NCI-H2171 treated with DMSO at 0.1 percent for 48 hours (cell line): ENCODE measurements at places on chromosomes 5 and 9.

DNA sequence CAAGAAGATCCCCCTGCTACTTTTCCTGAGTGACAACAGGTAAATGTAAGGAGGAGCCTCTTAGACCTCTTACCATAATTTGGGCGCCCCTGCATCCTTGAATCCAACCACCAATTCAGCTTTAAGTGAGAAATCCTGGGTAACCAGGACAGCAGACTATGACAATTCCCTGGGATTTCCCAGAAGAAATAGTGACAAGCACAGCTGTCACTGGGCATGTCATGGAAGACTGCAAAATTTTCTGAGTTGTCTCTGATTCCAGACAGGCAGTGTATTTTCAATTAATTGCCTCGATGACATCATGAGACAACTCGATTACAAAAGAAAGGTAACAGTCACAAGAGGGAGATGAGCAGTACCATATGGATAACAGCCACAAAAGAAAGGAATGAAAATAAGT is 256.9 kb downstream of the BNC2 start:
- no peak for DNase-seq

GRCh38 chr5:173703466-173703865 is 87.0 kb upstream of the BOD1 start:
- no peak for DNase-seq

GRCh38 chr5:56610093-56610698 is 205.2 kb upstream of the MAP3K1 start:
- no peak for DNase-seq

GRCh38 chr9:89549031-89549644 is 51.2 kb upstream of the SEMA4D start:
- peak; percentile 62 for DNase-seq

DNA sequence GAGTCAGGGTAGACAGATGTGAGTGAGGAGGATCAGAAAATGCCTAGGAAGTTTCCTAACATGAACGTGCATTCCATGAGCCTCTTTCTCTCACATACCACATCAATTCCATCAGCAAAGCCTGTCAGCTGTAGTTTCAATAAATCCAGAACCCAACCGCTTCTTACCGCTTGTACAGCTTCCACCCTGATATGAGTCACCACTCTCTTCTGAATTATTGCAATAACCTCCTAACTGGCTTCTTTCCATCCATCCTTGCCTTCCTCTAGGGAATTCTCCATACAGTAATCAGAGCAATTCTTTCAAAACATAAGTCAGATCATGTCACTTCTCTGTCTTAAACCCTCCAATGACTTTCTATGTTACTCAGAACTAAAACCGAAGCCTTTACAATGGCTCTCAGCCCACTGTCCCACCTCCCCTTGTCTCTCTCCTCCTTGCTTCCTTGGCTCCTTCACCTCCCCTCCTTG is 8.1 kb upstream of the RAD23B start:
- DNase-seq = peak; percentile 21

DNA sequence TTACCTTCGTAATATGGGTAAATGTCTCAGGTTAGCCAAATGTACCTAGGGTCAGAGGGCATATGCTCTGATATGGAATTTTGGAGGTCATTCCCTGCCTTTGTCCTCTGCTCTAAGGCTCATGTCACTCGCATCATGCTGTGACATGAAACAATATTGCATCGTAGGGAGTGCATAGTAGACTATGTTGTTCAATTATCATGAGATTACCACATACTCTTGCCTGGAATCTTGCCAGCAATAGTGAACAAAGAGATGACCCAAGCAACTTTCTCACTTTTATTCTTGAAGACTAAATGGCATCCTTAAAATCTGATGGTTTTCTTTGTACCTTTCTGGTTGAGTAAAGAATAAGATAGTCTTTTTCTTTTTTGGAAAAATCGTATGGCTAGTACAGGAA is 27.6 kb downstream of the ZNF462 start:
- no peak for DNase-seq

DNA sequence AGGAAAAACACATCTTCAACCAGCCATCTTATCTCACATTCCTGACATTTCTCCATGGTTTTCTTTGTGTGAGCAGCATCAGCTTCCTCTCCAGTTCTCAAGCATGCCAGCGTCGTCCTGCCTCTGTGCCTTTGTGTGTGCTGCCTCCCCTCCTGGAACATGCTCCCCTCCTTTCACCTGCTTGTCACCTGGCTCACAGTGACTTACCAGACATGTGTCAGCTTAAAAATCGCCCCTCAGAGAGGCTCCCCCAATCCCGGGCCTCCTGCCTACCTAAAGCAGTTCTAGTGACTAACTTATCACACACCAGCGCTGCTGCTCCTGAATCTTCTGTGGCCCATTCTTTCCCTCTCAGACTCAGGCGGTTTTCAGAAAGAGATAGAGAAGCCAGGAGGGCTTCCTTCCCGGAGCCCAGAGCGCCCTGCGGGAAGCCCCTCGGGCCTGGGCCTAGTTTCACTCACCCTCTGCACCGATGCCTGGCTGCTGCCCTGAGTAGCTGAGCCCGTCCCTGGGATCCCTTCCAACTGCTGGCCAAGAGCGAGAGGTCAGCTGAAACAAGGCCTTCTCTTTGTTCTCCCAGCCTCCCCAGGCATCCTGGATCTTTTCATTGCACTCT is 51.1 kb upstream of the MVB12B start:
- no peak for DNase-seq

GRCh38 chr5:147448766-147449165 is 61.1 kb downstream of the DPYSL3 start:
- DNase-seq = no peak

DNA sequence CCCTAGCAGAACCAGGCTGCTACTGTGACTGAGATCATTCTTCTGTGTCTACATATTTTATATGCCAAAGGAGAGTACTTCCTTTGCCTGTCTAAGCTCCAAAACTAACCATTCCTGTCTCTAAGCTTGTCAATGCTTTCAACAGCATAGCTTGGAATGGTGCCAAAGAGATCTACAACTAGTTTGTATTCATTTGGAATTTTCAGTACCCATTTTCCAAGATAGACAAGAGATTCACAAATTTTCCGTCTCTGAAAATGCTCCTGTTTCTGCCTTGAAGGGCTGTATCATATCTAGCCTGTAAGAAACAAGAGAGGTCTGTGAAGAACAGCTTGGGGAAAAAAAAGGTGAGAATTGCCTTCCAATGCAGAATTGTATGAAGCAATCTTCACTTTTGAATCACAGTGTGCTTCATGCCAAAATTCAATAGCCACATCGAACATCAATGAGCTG is 334.4 kb upstream of the ACTBL2 start:
- no peak for DNase-seq

DNA sequence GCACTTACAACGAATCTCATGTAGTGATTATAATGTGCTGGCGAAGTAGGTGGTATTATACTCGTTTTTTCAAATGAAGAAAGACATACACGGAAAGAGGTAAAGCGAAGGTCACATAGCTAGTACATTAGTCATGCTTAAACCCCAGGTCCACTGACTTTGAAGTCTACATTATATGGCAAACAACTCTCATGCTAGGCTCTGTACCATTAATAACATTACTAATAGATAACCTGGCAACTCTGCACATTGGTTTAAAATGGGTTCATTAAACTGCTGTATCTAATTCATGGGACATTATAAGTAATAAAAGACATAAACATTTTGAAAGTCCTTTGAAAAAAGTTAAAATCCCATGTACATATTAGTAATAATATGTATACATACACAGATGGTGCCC is 21.2 kb downstream of the FYB1 start:
- DNase-seq = no peak

DNA sequence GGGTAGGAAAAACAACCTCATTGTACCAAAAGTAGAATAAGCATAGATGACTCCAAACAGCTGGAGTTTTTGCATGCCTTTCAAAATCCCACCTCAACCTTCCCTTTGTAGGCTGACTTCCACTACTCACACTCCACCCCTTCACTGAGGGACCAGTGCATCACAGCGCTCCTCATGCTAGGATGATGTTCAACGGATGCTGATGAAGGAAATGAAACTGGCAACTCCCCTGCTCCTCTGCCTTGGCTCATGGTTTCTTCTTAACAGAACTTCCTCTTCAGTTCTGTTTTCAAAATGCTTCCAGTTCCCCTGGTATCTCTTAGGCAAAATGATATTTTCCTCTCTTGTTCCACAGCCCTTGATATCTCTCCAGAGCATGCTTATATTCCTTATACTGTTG is 29.0 kb downstream of the LIFR start:
- DNase-seq = no peak

- DNase-seq = no peak
Observed at GRCh38 chr5:115733607-115734006, 82.9 kb downstream of the CDO1 start.

GRCh38 chr5:57576317-57576716 is 93.7 kb upstream of the ACTBL2 start:
- DNase-seq = no peak

- DNase-seq = no peak
Observed at GRCh38 chr5:131488463-131488862, 146.6 kb downstream of the RAPGEF6 start.

DNA sequence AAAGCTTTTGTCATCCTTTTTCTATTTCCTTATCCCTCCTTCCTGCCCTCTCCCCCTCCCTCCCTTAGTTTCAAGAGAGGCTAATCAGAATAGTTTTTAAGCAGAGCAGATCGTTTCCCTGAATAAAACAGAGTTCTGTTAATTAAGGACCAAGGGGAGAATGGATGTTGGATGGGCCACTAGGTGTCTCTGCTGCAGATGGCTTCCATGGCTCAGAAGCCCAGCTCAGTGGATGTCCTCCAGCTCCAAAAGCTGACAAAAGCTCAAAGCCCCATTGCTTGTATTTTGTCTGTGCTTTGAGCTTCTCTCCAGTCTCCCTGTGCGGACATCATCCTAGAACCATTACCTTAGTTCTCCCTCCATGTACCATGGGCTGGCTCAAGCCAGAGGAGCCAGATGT is 21.0 kb upstream of the NPR3 start:
- no peak for DNase-seq

- DNase-seq = no peak
Observed at GRCh38 chr5:1892685-1893445, 10.1 kb upstream of the IRX4 start.

GRCh38 chr9:77969083-77969482 is 62.5 kb downstream of the GNAQ start:
- DNase-seq = peak; percentile 31

- no peak for DNase-seq
Observed at GRCh38 chr5:158796812-158797497, 302.8 kb downstream of the EBF1 start.

DNA sequence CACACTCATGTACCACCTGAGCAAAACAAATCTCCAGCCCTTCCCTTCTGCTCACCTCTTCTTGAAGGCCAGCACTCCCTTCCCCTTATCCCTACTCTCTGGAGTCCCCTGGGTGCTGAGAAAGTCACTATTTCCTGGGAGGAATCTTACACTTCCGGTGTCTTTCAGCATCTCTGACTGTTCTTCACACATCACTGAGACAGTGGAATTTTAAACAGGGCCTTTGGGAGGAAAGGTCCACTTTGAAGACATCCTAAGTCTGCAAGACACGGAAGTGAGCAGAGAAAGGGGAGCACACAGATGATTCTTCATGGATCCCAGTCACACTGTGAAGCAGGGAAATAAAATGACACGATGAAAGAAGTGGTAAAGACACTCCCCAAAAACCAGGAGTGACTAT is 25.6 kb downstream of the FRMD3 start:
- no peak for DNase-seq

DNA sequence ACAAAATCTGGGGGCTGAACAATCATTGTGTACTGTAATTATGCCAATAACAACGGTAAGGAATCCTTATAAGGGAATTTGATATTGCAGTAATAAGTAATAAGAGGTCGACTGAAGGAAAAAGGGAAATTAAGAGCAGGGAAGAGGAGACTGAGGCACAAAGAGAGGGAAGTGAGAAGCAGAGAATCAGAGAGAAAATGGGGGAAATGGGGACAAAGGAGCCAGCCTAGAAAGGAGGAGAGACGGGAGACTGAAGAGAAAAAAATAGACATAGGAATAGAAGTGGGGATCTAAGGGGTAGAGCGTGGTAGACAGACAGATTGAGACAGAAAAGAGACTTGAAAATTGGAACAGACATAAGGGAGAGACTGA is 518 bp upstream of the ZNF300 start:
- no peak for DNase-seq

DNA sequence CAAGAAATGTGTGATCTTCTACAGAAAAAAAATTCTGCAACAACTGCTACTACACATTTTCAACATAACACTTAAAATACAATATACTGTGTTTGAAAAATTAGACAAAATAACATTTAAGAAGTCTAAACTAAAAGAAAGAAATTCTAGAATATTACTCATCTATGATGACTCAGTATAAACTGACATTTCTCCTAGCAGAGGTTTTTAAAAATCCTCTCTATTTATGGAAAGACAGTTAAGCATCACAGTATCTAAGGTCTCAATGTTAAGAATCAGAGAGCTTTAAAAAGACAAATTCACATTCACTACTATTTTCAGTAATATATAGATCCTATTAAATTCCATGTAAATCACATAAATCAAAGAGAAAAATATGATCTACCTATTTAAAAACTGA is 61.3 kb downstream of the NR2F1-AS1 start:
- no peak for DNase-seq

- DNase-seq = no peak
Observed at GRCh38 chr9:94944626-94945025, 218.1 kb downstream of the AOPEP start.

- no peak for DNase-seq
Observed at GRCh38 chr9:1461812-1462211, 411.7 kb downstream of the DMRT2 start.

GRCh38 chr5:93930098-93930497 is 188.7 kb upstream of the POU5F2 start:
- DNase-seq = no peak

DNA sequence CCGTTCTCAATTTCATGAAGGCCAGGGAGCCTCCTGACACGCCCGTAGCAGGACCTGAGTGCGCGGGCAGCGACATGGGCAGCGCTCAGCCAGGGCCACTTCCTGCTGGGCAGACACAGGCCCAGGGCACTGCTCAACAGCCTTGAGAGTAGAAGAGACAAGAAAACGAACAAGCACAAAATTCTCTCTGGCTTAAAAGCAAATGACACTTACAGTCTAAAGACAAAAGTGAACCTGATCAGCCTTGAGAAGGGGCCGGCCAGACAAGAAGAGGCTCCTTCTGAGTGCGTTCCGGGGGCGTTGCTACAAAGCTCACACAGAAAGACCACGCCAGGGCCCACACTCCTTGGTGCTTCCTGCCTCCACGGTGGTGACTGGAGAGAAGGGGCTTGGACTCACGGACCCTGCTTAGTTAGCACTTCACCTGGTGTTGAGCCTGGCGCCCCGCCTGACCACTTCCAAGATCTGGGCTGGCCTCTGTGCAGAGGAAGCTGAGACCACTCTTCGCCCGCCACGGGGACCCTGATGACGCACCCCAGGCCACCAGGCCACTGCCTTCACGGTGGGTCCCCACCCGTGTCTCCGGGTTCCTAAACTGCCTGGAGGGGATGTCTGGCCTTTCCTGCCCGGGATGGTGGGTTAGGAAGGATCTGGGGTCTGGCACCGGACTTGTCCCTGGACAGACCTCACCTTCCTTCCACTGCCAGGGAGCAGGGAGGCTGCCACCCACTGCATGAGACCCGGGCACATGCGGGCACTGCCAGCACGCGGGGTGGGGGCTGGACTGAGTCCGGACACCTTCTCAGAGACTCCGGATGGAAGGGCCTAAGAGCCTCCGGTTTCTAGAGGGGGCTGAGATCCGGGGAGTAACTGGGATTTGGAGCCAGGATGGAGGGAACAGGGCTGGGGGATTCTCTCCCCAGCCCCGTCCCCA is 1.3 kb downstream of the SLC12A7 start:
- DNase-seq = no peak
